ENCODE measurements at places on chromosomes 12 and 14.

DNA sequence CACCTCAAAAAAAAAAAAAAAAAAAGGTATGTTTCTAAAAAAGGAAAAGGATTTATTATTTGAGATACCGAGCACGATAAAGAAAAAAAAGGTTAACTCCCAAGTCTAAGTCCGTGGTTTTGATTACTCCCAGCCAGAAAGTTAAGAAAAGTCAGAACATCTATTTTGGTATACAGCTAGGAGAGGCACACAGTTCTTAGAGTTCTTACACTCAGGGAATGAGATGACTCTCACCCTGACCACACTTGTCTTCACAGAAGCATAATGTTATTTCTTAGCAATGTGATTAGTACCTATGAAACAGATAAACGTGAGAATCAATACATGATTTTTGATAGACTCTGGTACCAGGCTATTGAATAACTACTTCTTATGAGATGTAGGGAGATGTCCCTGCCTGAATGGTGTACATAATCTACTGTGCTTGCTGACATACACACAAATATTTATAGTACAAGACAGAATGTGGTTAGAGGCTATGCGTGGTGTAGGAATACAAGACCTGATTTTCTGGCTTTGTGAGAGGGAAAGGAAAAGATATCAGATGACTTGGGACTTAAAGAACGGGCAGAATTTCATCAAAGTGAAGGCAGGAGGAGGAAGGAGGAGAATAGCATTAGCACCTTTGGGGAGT is 31.6 kb downstream of the LIMA1 start:
- DNase-seq = peak; percentile 35

DNA sequence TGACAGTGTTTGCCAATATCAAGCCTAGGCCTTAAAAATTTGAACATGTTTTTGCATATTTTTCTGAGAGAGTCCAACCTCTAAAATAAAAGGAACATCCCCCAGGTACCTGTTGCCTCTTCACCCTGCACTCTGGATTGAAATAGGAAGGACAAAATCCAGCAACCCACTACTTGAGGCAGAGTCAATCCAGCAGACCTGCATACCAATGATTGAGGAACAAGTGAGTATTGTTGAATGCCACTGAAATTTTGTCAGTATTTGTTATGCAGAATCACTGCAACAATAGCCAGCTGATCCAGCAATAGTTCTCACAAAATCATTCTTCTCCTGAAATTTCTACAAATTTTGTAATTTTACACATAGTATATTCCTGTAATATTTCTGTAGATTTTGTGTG is 460.6 kb upstream of the FOXG1 start:
- DNase-seq = no peak

GRCh38 chr12:46343118-46343852 is 29.3 kb downstream of the SLC38A2 start:
- no peak for DNase-seq

- DNase-seq = peak; percentile 66
Observed at GRCh38 chr12:93502802-93503623, 35.7 kb downstream of the MRPL42 start.

DNA sequence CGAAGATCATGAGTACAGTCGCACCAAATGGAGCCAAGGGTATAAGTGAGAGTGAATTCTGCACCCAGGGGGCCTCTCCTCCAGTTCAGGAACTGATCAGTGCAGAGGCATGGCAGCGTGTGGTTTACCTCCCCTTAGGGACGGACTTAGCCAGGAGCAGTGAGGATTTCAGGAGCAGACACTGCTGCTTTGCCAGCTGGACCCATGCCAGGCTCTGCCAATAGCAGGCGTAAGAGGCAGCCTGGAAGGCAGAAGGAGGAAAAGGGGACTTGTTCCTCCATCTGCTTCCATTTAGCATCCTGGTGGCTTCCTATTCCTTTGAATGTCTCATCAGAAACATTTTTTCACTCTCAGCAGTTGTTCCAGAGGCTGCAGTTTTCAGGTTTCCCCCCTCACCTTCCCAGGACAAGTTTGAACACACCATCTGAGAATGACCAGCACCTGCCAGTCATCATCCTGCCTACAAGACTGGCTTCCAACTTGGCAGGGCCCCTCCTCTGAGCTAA is 137.0 kb upstream of the LMNTD1 start:
- DNase-seq = no peak

DNA sequence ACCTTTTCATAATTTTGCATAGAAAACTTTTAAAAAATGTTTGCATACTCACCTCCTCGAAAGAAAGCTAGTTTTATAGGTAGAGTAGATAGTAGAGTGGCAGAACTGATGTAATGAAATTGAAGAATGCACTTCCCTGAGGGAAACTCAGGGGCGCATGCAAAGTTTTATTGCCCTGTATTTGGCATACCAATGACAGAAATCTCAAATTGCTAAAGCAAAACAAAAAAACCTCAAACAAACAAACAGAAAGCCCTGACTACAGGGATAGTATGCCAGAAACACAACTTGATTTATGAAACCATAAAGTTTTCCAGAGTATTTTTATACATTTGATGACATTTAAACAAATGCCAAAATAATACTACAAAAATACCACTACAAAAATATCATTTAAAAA is 1.8 kb downstream of the RASSF9 start:
- DNase-seq = no peak

- DNase-seq = no peak
Observed at GRCh38 chr14:75448209-75448608, 20.4 kb downstream of the JDP2 start.

- DNase-seq = no peak
Observed at GRCh38 chr12:124605150-124605882, 37.9 kb upstream of the NCOR2 start.

GRCh38 chr12:109500406-109501185 is 23.2 kb downstream of the UBE3B start:
- DNase-seq = no peak

GRCh38 chr12:112979041-112979680 is 842 bp downstream of the OAS2 start:
- peak; percentile 83 for DNase-seq

DNA sequence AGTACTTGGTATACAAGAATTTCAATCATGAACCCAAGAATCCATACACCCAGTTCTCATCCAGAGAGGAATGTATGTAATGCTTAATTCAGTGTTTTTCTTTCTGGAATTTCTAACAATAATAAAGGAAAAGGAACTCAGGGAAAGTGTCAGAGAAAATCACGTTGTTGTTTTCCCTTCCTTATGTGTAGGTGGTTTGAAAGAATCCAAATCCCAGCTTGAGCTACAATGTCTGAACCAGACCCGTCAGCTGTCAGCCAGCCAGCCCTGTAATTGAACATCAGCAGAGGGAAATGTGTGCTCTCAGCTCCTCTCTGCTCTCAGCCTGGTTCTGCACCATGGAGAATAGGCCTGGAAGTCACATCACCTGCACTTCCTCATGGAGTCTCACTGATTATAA is 126.5 kb downstream of the TMEM30B start:
- no peak for DNase-seq

DNA sequence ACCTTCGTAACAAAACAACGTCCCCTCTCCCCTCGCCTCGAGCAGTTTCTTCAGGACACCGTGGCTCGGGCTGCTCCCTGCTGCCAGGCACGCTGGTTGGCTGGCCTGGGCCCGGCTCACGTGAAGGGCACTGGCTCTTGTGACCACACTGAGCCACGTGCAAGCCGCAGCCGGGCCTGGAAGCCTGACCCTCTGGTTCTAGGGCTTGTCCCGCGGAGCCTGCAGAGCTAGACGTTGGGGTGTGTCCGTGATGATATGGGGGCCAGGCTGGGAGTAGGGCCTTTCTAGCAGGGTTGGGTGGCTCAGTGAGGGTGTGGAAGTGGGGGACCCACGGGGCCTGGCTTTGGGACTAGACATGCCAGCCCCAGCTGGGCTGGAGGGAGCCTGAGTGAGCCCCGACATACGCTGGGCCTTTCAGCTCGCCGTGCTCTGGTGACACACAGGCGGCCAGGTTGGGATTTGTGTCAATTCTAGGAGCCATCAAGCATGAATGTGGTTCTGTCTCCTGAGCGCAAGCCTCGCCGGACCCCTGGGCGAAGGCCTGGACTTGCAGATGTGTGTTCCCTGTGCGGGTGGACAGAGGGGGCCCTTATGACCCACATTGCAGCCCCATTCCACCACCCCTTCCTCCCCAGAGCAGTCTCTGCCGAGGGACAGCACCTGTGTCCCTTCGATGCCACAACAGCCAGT is 13.6 kb upstream of the AMN start:
- DNase-seq = no peak

GRCh38 chr14:35365130-35366055 is 39.2 kb downstream of the NFKBIA start:
- DNase-seq = peak; percentile 47

DNA sequence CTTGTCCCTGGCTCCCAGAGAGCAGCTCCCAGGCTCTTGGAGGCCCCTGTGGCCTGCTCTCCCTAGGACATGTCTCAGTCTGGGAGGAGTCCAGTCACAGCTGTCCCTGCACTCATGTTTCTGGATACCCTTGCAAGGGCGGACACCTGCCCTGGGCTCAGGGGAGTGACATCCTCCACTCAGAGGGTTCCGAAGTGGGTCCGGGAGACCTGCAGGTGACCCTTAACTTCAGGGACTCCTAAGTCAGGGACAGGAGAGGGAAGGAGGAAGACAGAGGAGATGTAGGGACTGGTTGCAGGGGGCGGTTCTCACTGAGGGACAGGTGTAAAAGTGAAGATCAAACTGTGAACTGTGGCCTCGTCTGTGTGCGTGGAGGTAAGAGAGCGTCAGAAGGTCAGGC is 37.6 kb downstream of the CACNA2D4 start:
- no peak for DNase-seq

DNA sequence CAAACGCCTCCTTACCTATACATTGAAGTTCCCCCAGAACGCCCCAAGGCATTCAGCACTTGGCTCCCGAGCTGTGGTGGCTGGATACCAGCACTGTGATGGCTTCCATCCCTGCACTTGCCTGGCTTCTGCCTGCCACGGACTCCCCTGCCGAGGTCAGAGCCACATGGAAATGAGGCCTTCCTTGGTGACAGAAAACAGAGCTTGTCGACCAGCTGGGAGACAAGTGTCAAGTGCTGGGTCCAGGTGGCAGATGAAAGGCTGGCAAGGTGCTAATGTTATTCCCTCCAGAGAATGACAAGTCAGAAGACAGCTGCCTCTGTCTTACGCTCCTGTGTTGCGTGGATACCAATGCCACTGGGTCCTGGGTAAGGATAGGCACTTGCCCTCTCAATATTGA is 26.2 kb upstream of the GNG2 start:
- no peak for DNase-seq

DNA sequence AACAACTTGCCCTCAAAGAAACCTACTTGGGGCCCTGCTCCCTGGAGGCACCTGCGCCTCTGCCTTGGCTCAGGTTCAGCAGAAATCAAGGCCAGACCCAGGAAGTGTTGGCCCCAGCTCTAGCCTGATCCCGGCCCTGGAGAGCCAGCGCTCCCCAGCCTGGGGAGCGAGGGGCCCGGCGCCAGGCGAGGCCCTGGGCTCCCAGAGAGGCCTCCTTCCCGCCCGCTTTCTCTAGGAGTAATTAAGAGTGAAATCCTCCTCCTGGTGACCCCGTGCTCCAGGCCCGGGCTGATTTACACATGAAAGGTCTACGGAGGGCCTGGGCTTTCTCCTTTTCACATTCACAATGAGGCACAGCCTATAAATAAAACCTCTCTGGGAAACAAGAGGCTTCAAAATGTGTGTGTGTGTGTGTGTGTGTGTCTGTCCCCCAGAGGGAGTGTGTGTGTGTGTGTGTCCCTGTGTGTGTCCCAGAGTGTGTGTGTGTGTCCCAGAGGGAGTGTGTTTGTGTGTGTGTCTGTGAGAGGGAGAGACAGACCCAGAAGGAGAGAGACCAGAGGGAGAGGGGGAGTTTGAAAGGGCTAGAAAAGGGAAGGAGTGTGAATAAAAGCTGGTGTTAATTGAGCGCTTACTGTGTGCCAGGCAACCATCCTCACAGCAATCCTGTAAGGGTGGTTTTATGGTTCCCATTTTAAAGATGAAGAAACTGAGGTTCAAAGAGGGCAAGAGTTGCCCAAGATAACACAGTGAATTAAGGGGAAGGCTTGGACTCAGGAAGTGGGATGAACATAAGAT is 23.8 kb upstream of the COX6A1 start:
- no peak for DNase-seq

DNA sequence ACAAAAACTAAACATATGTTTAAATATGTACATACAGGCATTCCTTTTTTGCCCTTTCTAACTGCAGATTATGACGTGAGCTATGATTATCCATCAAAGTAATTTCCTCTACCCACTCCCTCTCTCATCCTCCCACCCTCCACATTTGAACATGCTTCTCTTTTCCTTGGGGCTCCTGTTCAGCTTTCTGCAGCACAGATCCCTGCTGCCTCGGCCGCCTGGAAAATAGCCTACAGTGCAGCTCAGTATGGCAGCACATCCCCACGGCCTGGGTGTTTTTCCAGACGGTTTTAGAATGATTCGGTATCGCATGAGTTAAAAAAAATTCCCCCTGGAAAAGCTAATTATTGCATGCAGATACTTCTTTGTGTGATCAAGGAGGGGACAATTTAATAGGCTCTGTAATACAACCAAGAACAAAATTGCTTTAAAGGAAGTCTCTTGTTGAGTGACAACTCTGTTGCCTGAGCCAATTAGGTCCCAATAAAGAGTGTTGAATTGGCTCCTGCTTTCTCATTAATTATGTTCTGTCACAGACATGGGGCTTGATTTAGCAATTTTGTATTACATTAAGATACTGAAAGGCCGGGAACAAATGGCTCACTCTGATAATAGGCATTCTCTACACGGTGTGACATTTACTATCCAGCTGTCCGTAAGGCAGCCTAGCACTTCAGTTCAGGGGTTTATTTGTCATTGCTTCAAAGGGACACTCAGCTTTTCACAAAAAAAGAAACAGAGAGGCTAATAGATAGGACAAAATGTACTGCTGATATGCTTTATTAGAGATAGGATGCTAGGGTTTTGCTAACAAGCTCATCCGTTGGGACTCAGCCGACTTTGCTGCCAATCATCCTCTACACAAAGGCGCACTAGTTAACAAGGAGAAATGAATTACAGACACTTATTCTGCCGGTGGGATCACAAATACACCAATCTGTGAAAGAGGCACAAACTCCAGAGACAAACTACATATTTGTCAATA is 285.8 kb upstream of the G2E3 start:
- no peak for DNase-seq

DNA sequence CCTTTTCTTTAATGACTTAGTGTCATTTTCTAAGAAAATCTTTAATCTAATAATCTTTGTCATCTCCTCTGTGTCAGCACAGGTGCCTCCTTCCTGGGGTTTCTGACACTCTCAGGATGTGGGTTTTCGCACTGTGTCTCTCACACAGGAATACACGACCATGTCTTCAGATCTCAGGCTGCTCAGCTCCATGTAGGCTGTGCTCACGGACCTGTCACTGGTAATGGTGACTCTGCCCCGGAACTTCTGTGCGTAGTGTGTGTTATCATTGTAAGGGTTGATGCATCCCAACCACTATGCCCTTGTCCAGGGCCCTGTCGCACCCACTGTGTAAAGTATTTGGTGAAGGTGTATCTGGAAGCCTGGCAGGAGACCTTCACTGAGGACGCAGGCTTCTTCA is 647.8 kb downstream of the TMEM121 start:
- DNase-seq = no peak

- DNase-seq = peak; percentile 93
Observed at GRCh38 chr12:104064031-104064841, at the start of gene HCFC2. Gene HCFC2, plus strand, starts transcription at chr12:104064531. Its CDS starts 30 bp downstream, at chr12:104064561.
